ENCODE measurements at places on chromosomes 12 and 14.

- DNase-seq = no peak
Observed at GRCh38 chr14:52318062-52318461, 4.0 kb downstream of the PTGER2 start.

GRCh38 chr12:75820071-75820470 lies 211.5 kb downstream of the PHLDA1 start:
- DNase-seq = no peak

- DNase-seq = no peak
Observed at GRCh38 chr14:39179042-39179441, 4.0 kb downstream of the PNN start.

DNA sequence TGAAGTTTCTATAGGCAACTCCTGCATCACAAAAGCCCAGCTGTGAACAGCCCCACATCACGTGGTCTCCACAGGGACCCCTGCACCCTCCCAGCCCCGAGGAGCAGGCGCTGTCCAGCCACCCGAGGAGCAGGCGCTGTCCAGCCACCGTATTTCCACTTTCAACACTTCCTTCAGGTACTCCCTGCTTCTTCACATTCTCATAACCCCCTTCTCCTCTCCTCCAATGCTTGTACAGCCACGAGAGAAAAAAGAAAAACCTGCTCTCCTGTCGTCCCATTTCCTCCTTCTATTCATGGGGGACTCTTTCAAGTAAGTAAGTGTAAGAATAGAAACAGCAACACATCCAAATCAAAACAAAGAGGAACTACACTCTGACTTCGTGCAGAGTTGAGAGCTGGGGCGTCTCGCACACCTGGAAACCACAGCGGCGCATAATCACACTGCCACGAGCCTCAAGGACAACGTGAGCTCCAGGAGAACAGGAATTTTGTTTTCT lies 11.9 kb downstream of the CDC42BPB start:
- DNase-seq = peak; percentile 48

GRCh38 chr12:130486891-130487416 lies 149.3 kb downstream of the PIWIL1 start:
- DNase-seq = no peak

DNA sequence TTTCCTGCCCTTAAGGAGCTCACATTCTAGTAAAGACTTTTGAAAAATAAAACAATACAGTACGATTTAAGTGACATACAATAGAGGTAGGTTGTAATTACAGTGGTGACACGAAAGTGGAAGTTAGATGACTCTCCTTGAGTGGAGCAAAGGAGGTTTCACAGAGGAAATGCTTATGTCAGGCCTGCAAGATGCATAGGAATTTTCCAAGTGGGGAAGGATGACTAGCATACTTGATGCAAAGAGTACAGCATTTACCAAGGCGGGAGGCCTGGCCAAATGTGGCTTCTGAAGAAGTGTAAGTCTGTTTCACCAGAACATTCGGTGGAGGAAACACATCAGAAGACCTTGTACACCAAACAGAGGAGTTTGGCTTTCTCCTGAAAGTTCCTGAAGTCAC lies 55.2 kb downstream of the ERO1A start:
- DNase-seq = no peak

GRCh38 chr14:53596853-53597525 lies 359.6 kb downstream of the BMP4 start:
- no peak for DNase-seq
